ENCODE measurements at places on chromosomes 6 and 20. TPM values are rescaled to one million over a fixed set of nuclear protein-coding genes. Genes with fewer than 3 reads are reported as not detected.

Gene GLP1R
- 1.8 TPM for total RNA-seq

Gene TFAP2D
- total RNA-seq: not detected

Gene C6orf58
- total RNA-seq: not detected

Gene SLC22A7
- not detected for total RNA-seq

Gene EIF6
- total RNA-seq: 157 TPM

Gene SEMG1
- 2.9 TPM for total RNA-seq

Gene BPIFB1
- total RNA-seq: 0.09 TPM

Gene MACROD2
- 3.5 TPM for total RNA-seq

Gene ANKRD66
- not detected for total RNA-seq

Gene GZF1
- 9.5 TPM for total RNA-seq

Gene SLC17A3
- not detected for total RNA-seq

Gene HLA-A
- total RNA-seq: 135 TPM

Gene SLC35D3
- total RNA-seq: 0.37 TPM

Gene LY6G6F
- not detected for total RNA-seq

Gene MYMX
- 7.5 TPM for total RNA-seq

Gene UNC93A
- 0.70 TPM for total RNA-seq

Gene CALHM4
- total RNA-seq: not detected

Gene TGM2
- 1.5 TPM for total RNA-seq

Gene SLC13A3
- total RNA-seq: 13.5 TPM

Gene CCN2
- total RNA-seq: 75.9 TPM

Gene HLA-DOA
- total RNA-seq: 13.6 TPM

Gene IL17F
- total RNA-seq: not detected

Gene IL17A
- total RNA-seq: not detected

Gene TSPO2
- not detected for total RNA-seq

Gene OLIG3
- total RNA-seq: 5.4 TPM

Gene TNF
- total RNA-seq: 0.23 TPM

Gene CFB
- 1.4 TPM for total RNA-seq

Gene MAP3K5
- total RNA-seq: 1.7 TPM

Gene PCSK2
- 0.74 TPM for total RNA-seq

Gene SLC22A2
- 0.44 TPM for total RNA-seq

Gene SYCP2L
- 6.3 TPM for total RNA-seq

Gene MAN1A1
- 6.9 TPM for total RNA-seq

Gene EPPIN
- 0.23 TPM for total RNA-seq

Gene HLA-C
- 107 TPM for total RNA-seq

Gene LAMA2
- 6.4 TPM for total RNA-seq

Gene CD109
- 4.0 TPM for total RNA-seq

Gene PGC
- total RNA-seq: 0.62 TPM

Gene SAPCD1
- total RNA-seq: 13.7 TPM

Gene WFDC5
- total RNA-seq: not detected

Gene TSBP1
- total RNA-seq: not detected

Gene CENPW
- 85.1 TPM for total RNA-seq

Gene PPP1R16B
- total RNA-seq: 12.0 TPM

Gene SPATS1
- total RNA-seq: not detected

Gene NMBR
- total RNA-seq: not detected

Gene PPP1R3D
- total RNA-seq: 3.6 TPM

Gene C20orf204
- 2.1 TPM for total RNA-seq

Gene MYL9
- total RNA-seq: 57.7 TPM

Gene CTCFL
- 0.70 TPM for total RNA-seq

Gene PTPRK
- 44.8 TPM for total RNA-seq

Gene FNDC11
- total RNA-seq: 3.8 TPM

Gene CDS2
- total RNA-seq: 54.9 TPM

Gene ADTRP
- 0.98 TPM for total RNA-seq

Gene CST9
- total RNA-seq: not detected

Gene FHL5
- total RNA-seq: not detected

Gene SMOC2
- 3.9 TPM for total RNA-seq

Gene FAM110A
- total RNA-seq: 17.2 TPM

Gene LINC00237
- 0.78 TPM for total RNA-seq

Gene PHACTR3
- 0.30 TPM for total RNA-seq

Gene ADAT2
- 13.3 TPM for total RNA-seq

Measured in WTC11 (cell line).